BE2C (cell line): ENCODE measurements at places on chromosomes 2 and 18.

DNA sequence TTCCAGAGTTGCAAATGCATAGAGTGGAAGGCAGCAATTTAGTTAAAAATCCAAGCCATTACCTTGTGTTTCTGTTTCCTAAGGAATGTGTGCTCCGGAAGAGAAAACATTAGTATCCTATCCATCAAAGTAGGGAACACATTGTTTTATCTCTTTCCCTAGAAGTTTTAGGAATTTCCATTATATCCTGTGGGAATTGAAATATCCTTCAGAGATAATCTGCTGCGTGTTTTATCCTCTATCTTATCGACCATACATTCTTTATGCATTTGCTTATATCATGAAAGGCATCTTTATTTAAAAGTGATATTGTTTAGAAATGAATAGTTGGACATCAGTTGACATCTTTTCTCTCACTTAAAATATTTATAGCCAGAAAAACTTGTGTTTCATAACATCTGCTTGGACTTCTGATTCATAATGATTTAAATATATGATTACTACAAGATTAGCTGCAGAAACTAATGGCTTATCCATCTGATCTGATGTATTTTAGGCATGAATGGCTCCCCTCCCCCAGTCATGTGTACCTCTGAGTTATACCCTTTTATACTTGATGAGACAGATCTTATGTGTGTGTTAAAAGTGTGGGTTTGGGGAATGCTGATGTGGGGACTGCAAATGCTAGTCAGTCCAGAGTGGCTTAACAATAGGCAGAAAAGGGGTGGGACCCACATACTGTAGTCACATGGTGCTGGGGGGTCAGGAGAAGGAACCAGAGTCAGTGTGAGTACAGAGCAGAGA lies 136.2 kb upstream of the ARHGAP28 start:
- DNase-seq: no peak

DNA sequence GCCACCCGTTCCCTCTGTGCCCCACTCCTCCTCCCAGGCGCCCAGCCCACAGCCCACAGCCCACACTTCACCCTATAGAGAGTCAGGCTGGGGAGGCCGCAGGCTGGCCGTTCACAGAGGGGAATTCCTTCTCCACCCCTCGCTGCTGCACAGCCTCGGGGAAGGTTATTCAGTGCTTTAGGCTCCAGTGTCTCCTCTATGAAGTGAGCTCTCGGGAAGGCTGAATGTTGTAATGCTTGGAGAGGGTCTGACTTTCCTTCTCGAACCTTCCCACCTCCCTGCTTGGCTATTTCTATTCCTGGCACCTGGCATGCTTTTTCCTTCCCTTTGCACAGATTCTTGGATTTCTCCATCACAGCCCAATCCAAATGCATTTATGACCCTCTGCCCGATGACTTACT lies 62.5 kb upstream of the SMAD7 start:
- DNase-seq: no peak

- peak; percentile 80 for DNase-seq
These were observed 5.4 kb upstream of the SATB2 start for GRCh38 chr2:199462956-199463692.

DNA sequence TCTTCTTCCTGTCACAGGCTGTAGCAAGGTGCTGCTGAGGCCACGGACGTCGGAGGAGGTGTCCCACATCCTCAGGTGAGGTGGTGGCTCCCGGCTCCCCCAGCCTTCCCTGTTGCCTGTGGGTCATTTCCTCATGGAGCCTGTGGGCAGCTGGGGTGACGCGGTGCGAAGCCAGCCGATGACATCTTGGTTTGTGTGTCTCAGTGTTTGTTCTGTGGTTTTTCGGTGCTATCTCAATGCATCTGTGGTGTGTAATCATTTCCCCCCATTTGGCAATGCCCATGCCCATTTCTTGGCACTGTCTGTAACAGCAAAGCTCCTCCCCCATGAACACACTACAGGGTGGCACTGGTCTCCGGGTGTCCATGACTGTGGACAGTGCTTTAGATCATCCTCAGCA lies 6.6 kb downstream of the D2HGDH start:
- no peak for DNase-seq

DNA sequence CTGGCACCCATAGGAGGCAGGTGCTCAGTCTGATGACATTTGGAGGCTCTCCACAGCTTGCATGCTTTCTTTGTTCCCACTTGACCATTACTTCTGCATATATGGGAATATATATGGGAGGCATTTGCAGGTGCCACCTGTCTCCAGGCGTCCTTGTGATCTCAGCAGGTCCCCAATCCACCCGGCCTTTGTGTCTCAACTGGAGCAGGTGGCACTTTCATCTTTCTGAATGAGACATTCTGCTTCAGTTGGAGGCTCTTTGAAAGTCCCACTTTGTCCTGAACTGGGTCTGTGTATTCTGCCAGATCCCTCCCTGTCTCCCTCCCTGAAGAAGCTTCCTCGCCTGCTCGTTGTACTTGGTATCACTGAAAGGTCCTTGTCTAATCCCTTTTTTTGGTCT lies 318.1 kb upstream of the EPAS1 start:
- no peak for DNase-seq

- no peak for DNase-seq
These were observed 101.6 kb upstream of the HNMT start for GRCh38 chr2:137862651-137863050.

DNA sequence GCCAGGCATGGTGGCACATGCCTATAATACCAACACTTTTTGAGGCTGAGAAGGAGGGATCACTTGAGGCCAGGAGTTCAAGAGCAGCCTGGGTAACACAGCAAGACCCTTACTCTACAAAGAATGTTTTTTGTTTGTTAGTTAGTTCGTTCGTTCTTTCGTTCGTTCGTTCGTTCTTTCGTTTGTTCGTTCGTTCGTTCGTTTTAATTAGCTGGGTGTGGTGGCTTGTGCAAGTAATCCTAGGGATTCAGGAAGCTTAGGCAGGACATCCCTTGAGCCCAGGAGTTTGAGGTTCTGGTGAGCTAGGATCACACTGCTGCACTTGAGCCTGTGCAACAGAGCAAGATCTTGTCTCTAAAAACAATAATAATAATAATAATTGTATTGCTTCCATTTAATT lies 98.7 kb downstream of the MARCO start:
- no peak for DNase-seq

DNA sequence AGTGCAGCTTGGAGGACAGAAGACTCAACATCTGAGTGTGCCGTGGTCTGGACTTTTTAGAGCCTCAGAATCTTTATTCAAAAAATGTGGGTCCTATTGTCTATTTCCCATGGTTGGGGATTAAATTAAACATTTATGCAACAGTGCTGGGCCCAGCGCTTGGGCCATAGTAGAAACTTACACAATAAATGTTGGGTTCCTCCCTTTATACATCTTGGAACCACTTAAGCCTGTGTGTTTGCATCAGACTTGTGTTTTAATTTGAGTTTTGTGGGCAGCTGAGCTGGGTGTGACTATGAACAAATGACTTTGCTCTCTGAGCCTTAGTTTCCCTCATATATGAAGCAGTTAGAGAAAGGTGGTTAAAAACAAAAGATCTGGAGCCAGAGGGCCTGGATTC lies 56.6 kb downstream of the THNSL2 start:
- DNase-seq: no peak

DNA sequence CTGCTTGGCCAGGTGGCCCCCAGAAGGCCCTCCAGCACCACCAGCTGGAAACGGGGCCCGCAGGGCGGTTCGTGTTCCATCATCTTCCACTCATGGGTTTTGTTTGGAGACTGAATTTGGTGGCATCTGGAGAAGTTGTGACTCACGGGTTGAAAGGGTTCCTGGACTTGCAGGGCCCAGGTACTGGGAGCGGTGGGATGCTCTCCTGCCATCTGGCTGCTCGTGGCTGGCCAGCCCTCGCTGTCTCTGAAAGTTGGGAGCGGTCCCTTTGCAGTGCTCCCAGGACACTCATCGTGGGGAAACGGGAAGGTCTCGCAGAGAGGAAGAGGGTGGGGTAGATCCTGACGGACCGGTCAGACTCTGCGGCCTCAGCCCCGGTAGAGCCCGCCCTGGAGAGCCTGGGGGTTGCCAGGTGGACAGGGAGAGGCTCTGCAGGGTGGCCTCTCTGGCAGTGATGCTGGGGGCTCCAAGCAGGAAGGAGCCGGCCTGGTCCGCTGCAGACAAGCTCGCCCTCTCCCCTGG lies 47.5 kb downstream of the TWIST2 start:
- DNase-seq: no peak

GRCh38 chr2:148021059-148021861 lies at the start of gene MBD5:
Gene MBD5, plus strand, starts transcription at chr2:148021091.
- DNase-seq: peak; percentile 39

GRCh38 chr2:237558961-237559641 lies 7.3 kb upstream of the PRLH start:
- DNase-seq: no peak

- DNase-seq: no peak
These were observed 62.5 kb downstream of the DAW1 start for GRCh38 chr2:227933884-227934283.
